ENCODE measurements at places on chromosomes 1 and 21. TPM values are rescaled to one million over a fixed set of nuclear protein-coding genes. Genes with fewer than 3 reads are reported as not detected.
A peak's percentile ranks its signal among the peaks of the same experiment; 100 is the strongest.

Gene NUDT17
- 4.3 TPM for total RNA-seq

DNA sequence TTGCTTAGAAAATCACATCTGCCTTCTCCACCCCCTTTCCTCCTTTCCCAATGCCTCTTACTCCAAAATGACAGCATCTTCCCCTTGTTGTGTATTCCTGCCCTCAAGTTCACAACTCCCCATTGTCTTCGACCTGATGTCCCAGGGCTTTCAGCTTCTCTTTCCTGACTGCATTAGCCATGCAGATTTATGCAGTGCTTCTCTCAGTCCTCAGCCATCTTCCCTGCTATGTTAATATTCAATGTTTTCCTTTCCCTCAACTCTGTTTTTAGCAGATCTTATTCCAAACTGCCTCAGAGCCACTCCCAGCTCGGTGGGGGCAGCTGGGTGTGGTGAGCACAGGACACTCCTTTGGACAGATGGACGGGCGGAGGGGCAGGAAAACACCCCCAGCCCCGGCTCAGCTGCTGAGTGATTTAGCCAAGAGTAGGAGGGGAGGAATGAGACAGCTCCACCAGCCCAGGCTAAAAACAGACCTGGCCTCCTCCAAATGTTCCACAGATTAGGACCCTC is 71.0 kb downstream of the CD2 start:
- no peaks in the 10 kb centered on the region for H3K36me3 ChIP-seq
- DNase-seq: no peak
- no peak overlapping the region for H3K4me3 ChIP-seq
- no peak overlapping the region for H3K27ac ChIP-seq
- H3K4me1 ChIP-seq: peaks cover 23% of the 10 kb centered on the region

Gene DTL
- total RNA-seq: 48.0 TPM

GRCh38 chr1:23152966-23153684 is 15.5 kb downstream of the LUZP1 start:
- no peak for DNase-seq
- peaks cover 6% of the 10 kb centered on the region for H3K4me1 ChIP-seq
- no peak overlapping the region for H3K4me3 ChIP-seq

GRCh38 chr21:42164064-42164789 is 54.7 kb upstream of the ABCG1 start:
- H3K4me3 ChIP-seq: no peak overlapping the region
- H3K36me3 ChIP-seq: no peaks in the 10 kb centered on the region
- DNase-seq: no peak
- no peak overlapping the region for H3K27ac ChIP-seq
- no peaks in the 10 kb centered on the region for H3K4me1 ChIP-seq

GRCh38 chr1:24317956-24318614 is 1.1 kb upstream of the GRHL3 start:
- no peaks in the 10 kb centered on the region for H3K36me3 ChIP-seq
- peaks cover 21% of the 10 kb centered on the region for H3K4me1 ChIP-seq
- no peak overlapping the region for H3K27ac ChIP-seq
- H3K4me3 ChIP-seq: no peak overlapping the region
- DNase-seq: no peak

DNA sequence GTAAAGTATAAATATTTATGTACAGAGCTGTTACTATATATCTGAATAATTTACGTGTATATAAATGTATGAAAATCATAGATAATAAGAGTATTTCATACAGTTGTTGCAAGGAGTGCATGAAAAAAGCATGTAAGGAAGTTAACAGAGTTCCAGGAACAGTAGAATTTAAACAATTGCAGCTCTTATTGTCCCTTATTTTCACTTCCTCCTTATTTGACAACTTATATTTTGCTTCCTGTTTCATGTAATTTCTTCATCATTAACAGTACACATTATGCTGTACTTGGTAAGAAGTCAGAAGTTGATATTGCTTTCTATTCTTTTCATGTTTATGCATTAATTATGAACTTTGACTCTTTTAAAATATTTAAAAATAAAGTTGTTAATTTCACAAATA is 681.5 kb downstream of the LRRIQ3 start:
- no peak overlapping the region for H3K4me3 ChIP-seq
- H3K4me1 ChIP-seq: no peaks in the 10 kb centered on the region
- DNase-seq: no peak
- H3K27me3 ChIP-seq: no peaks in the 10 kb centered on the region
- H3K27ac ChIP-seq: no peak overlapping the region

GRCh38 chr1:15618655-15619525 is 1.6 kb downstream of the DDI2 start:
- H3K27me3 ChIP-seq: no peaks in the 10 kb centered on the region
- no peaks in the 10 kb centered on the region for H3K36me3 ChIP-seq
- peak overlapping the region; percentile 90 for H3K4me3 ChIP-seq
- DNase-seq: no peak
- H3K27ac ChIP-seq: peak overlapping the region; percentile 92

Gene INKA2
- 5.1 TPM for total RNA-seq

Gene UTS2
- not detected for total RNA-seq

DNA sequence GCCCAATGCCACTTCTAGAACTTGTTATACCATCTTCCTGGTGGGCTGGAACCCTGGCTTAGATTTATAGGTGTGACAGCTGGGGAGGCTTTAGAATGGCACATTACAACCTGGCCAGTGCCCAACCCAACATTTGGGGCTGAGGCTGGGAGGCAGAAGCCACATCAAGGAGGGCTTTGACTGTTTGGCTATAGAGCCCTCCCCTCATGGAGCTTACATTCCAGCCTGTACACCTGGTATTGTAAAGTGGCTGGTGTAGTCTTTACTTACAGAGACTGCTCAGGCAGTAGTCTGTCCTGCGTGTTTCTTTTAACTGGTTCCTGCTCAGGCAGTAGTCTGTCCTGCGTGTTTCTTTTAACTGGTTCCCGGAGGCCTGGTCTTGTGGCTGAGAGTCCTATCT is 10.0 kb upstream of the SLC2A1 start:
- no peak for DNase-seq
- H3K4me1 ChIP-seq: no peaks in the 10 kb centered on the region
- no peak overlapping the region for H3K27ac ChIP-seq
- no peaks in the 10 kb centered on the region for H3K27me3 ChIP-seq

Gene S100A7
- not detected for total RNA-seq

Gene RNU1-1
- 2,403 TPM for total RNA-seq

GRCh38 chr1:237005674-237006073 is 1.4 kb upstream of the MT1HL1 start:
- no peak overlapping the region for H3K4me3 ChIP-seq
- no peaks in the 10 kb centered on the region for H3K27me3 ChIP-seq
- no peak for DNase-seq
- H3K36me3 ChIP-seq: no peaks in the 10 kb centered on the region

DNA sequence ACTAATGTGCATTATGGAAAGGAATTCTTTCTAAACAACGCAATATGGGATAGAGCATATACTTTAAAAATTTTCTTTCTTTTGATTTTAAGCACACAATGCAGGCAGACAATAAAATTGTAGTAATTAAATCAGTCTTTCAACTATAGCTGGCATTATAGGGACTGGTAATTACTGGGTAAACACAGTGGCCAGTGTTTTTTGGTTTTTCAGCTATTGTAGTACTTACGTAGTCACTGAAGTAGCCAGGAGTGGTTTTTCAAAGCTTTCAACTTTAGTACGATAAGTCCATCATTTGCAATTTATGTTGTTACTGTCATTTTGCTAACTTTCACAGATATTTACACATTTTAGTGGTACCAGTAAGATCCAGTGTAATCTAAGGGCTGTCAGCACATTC is 50.6 kb downstream of the RAB3GAP2 start:
- no peaks in the 10 kb centered on the region for H3K36me3 ChIP-seq

DNA sequence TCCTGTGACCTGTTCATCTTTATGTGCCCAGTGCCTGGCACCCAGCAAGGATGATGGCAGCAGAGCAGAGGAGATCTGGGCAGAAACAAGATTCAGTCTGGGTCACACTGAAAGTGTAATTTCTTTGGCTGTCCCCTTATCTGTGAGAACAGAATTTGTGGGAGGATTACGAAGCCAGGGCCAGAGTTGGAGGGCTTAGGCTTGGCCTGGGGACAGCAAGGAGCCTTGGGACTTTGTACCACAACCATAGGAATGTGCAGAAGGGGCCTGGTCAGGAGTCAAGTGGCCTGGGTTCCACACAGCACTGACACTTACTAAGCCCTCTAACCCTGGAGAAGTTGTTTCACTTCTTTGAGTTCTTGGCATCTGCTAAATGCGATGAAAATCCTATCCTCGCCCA is 12.8 kb downstream of the PMVK start:
- H3K27ac ChIP-seq: no peak overlapping the region
- DNase-seq: no peak
- H3K4me3 ChIP-seq: no peak overlapping the region
- H3K4me1 ChIP-seq: no peaks in the 10 kb centered on the region
